Activated T-helper 2 cell treated with anti-CD3 and anti-CD28 coated beads, Interferon-gamma antibody, Interleukin-2, Interleukin-4, amounts not matched to agents 10 μg/mL and 5 μg/mL and 100 μg/mL, durations not matched to agents 14 hours and 24 hours and 36 hours (primary cell): ENCODE measurements at places on chromosomes 12 and 14. TPM values are rescaled to one million over a fixed set of nuclear protein-coding genes. Genes with fewer than 3 reads are reported as not detected.

Gene LRP1-AS
- total RNA-seq: not detected in 2 replicates

Gene CFAP54
- total RNA-seq: 0.14 and 0.23 TPM in 2 replicates

GRCh38 chr14:75554482-75554881 is 23.9 kb upstream of the FLVCR2 start:
- no peak for DNase-seq
- peaks cover 53% of the 10 kb centered on the region for H3K4me1 ChIP-seq
- no peaks in the 10 kb centered on the region for H3K27me3 ChIP-seq
- no peak overlapping the region for H3K27ac ChIP-seq
- peaks cover 28% of the 10 kb centered on the region for H3K36me3 ChIP-seq

Gene PSME2
- total RNA-seq: 567 TPM in 2 replicates

GRCh38 chr14:51014086-51014485 is 69.8 kb upstream of the PYGL start:
- no peak for DNase-seq

Gene PTPN11
- total RNA-seq: 150 and 153 TPM in 2 replicates

Gene MIP
- not detected in 2 replicates for total RNA-seq

GRCh38 chr14:105366386-105367074 is 31.8 kb upstream of the TEX22 start:
- H3K27ac ChIP-seq: no peak overlapping the region
- H3K4me3 ChIP-seq: no peak overlapping the region
- H3K36me3 ChIP-seq: no peaks in the 10 kb centered on the region
- peaks cover 6% of the 10 kb centered on the region for H3K27me3 ChIP-seq

- H3K27ac ChIP-seq: peak overlapping the region; percentile 65
- peaks cover 67% of the 10 kb centered on the region for H3K4me1 ChIP-seq
- peaks cover 26% of the 10 kb centered on the region for H3K36me3 ChIP-seq
- peaks cover 45% of the 10 kb centered on the region for H3K27me3 ChIP-seq
- peak overlapping the region; percentile 49 for H3K4me3 ChIP-seq
These were observed 73.5 kb downstream of the RIN3 start for GRCh38 chr14:92586963-92587699.

Gene BCDIN3D
- 3.8 and 4.2 TPM in 2 replicates for total RNA-seq

Gene MOK
- 4.8 and 6.8 TPM in 2 replicates for total RNA-seq

GRCh38 chr12:167959-168600 is 45.9 kb downstream of the SLC6A12 start:
- no peak overlapping the region for H3K27ac ChIP-seq
- no peaks in the 10 kb centered on the region for H3K36me3 ChIP-seq
- peaks cover 12% of the 10 kb centered on the region for H3K27me3 ChIP-seq
- H3K4me3 ChIP-seq: no peak overlapping the region

Gene ANKS1B
- 0.76 and 1.0 TPM in 2 replicates for total RNA-seq

Gene MYH6
- 0.11 and 0.14 TPM in 2 replicates for total RNA-seq

Gene JPH4
- 0.09 TPM in 2 replicates for total RNA-seq

Gene BIN2
- 45.8 and 47.0 TPM in 2 replicates for total RNA-seq

Gene ACRBP
- total RNA-seq: 1.2 and 1.5 TPM in 2 replicates

Gene SLC24A4
- total RNA-seq: not detected in 2 replicates

Gene ADAMTS20
- total RNA-seq: not detected in 2 replicates

- H3K4me3 ChIP-seq: no peak overlapping the region
- H3K27ac ChIP-seq: no peak overlapping the region
- DNase-seq: no peak
- H3K4me1 ChIP-seq: peaks cover 49% of the 10 kb centered on the region
- H3K36me3 ChIP-seq: peaks cover 13% of the 10 kb centered on the region
- no peaks in the 10 kb centered on the region for H3K27me3 ChIP-seq
These were observed 87.6 kb upstream of the EGLN3 start for GRCh38 chr14:34038358-34039057.

Gene KRT82
- total RNA-seq: not detected in 2 replicates

GRCh38 chr14:59425322-59425935 is 39.8 kb downstream of the GPR135 start:
- no peak overlapping the region for H3K4me3 ChIP-seq
- H3K4me1 ChIP-seq: peaks cover 8% of the 10 kb centered on the region
- peaks cover 13% of the 10 kb centered on the region for H3K27me3 ChIP-seq
